ENCODE measurements at places on chromosomes 4 and X. TPM values are rescaled to one million over a fixed set of nuclear protein-coding genes. Genes with fewer than 3 reads are reported as not detected.

MAGED4 gene
- total RNA-seq, result 1.1 TPM

GPR82 gene
- not detected for total RNA-seq

PRR32 gene
- not detected for total RNA-seq

GAGE12H gene
- total RNA-seq, result not detected

JADE3 gene
- 1.5 TPM for total RNA-seq

BEX5 gene
- total RNA-seq, result 4.0 TPM

CYSLTR1 gene
- not detected for total RNA-seq

MAGEA11 gene
- total RNA-seq, result not detected

SORCS2 gene
- total RNA-seq, result not detected

NDST4 gene
- total RNA-seq, result not detected

GAB3 gene
- total RNA-seq, result 2.0 TPM

PLXNA3 gene
- total RNA-seq, result 17.3 TPM

WDR17 gene
- 7.6 TPM for total RNA-seq

SULT1B1 gene
- 177 TPM for total RNA-seq

LANCL3 gene
- 4.9 TPM for total RNA-seq

HTR2C gene
- not detected for total RNA-seq

ZBTB33 gene
- total RNA-seq, result 16.1 TPM

RAI2 gene
- total RNA-seq, result 5.8 TPM

RPS6KA3 gene
- total RNA-seq, result 40.0 TPM

CDS1 gene
- total RNA-seq, result 21.6 TPM

RBM47 gene
- total RNA-seq, result 273 TPM

NOP14 gene
- 10.0 TPM for total RNA-seq

HERC5 gene
- total RNA-seq, result 1.5 TPM

OGT gene
- 146 TPM for total RNA-seq

PNMA6F gene
- not detected for total RNA-seq

GAB1 gene
- total RNA-seq, result 33.0 TPM

HNRNPD gene
- total RNA-seq, result 125 TPM

SSX1 gene
- not detected for total RNA-seq

RAB33A gene
- total RNA-seq, result 6.2 TPM

MAGEA12 gene
- not detected for total RNA-seq

TRAPPC11 gene
- total RNA-seq, result 56.1 TPM

C4orf54 gene
- not detected for total RNA-seq

XAGE1A gene
- not detected for total RNA-seq

CISD2 gene
- 1.2 TPM for total RNA-seq

TCEAL3 gene
- 15.0 TPM for total RNA-seq

DUSP21 gene
- total RNA-seq, result not detected

ITM2A gene
- 27.7 TPM for total RNA-seq

CNKSR2 gene
- 0.55 TPM for total RNA-seq

SOWAHD gene
- total RNA-seq, result 1.5 TPM

ZNF157 gene
- not detected for total RNA-seq

PYURF gene
- 77.1 TPM for total RNA-seq
